ENCODE measurements at places on chromosomes 16 and 17.
A peak's percentile ranks its signal among the peaks of the same experiment; 100 is the strongest.

GRCh38 chr17:80441133-80441578 lies 26.2 kb downstream of the ENDOV start:
- DNase-seq = peak; percentile 49

DNA sequence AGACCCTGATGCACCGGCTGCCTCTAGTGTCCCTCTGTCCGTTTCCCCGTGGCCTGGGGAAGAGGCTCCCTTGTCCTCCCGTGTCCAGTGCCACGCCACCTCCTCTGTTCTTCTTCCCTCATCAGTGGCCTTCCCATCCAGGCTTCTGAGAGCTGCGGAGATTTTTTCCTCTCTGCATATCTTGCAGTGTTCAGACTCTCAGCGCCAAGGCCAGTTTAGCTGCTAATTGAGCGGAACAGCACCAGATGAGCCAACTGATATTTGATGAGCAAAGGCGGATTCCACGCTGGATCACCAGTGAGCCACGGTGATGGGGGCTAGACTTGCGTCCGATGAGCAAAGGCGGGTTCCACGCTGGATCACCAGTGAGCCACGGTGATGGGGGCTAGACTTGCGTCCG lies 257.6 kb downstream of the FOXL1 start:
- no peak for DNase-seq

- DNase-seq = no peak
These were observed 17.6 kb upstream of the SP2 start for GRCh38 chr17:47878203-47879027.

DNA sequence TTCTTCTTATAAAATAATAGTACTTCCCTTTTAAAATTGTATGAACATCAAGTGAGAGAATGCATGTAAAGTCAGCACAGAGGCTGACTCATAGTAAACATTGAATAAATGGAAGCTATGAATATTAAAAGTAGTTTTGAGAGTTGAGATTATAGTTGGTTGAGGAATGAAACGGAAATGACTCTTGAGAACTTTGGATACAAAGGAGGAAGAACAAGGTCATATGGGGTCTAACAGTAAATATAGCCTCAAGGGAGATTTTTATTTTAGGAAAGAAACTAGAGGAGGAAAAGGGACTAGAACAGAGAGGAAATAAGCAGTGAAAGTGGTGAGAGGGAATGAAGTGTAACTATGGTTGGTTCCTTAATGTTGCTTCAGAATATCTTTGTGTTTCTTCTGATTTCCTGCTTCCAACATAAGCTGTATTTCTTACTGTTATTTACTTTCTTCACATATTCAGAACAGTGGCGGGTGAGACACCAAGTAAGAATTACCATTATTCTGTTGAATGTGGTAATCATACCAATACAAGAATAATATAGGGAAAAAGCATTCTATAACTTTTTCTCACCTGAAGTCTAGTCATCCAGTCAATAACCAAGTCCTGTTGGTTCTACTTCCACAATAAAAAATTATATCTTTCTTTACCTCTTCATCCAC lies 165.1 kb downstream of the CHD9 start:
- no peak for DNase-seq

DNA sequence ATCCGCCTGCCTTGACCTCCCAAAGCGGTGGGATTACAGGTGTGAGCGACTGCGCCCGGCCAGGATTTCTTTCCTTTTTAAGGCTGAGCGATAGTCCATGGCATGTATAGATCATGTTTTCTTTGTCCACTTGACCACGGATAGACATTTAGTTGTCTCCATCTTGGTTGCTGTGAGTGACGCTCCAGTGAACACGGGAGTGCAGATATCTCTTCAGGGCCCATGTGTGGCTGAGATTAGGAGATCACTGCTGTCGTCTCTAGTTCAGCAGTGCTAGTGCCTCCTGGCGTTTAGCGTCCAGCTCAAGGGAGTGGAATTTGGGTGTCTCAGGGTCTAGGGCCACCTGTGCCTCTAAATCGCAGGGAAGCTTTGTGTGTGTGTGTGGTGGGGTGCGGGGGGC lies 41.5 kb downstream of the ABCC1 start:
- no peak for DNase-seq

DNA sequence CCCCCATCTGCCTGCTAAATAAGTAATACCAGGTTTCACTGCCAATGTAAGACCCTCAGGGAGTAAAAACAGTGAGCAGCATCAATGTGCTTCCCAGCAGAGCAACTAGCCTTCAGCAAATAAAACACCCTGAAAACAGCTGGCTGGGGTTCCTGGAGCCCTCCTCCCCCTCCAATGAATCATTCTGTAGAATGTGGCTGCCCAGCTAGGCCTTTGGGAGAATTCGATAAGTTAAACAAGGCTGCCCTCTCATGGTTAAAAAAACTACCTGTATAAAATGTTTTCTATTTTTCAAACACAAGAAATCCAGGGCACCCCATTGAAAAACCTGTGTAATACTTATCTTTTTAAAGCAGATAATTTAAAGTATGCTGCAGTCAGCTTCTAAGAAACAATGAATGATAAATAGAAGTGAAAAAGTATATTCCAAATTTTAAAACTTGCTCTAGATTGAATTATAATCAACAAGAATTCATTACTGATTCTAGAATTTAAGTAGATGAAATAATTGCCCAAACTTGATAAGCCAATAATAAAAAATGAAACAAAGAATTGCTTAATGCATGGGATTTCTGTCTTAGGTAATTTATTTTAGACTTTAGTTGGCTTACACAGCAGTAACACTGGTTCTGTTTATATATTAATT lies 9.4 kb upstream of the TOM1L1 start:
- no peak for DNase-seq

DNA sequence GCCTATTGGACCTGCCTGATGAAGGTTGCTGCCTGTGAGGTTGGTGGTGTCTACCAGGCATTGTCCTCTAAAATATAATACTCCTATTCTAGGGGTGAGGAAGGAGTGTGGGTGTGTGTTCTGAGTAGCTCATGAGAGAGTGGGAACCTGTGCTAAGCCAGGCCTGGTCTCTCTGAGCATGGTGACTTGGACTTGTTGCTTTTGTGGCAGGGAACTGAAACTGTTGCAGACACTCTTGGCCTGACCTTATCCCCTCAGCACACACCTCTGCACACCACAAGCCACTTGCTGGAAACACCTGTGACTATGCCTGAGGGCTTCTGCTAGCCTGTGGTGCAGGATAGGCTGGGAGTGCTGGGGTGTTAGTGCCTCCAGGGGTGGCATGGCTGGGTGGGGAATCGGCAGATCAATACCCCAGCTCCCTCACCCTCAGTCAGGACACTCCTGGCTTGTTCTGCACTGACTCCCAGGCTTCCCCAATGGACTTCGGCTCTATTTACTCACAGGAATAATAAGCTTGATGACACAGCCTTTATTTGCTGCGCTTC lies 29.9 kb downstream of the PLCG2 start:
- DNase-seq = no peak

- DNase-seq = no peak
These were observed 25.6 kb downstream of the PIK3R6 start for GRCh38 chr17:8841844-8842243.

GRCh38 chr16:53135329-53135728 lies 80.5 kb downstream of the CHD9 start:
- no peak for DNase-seq

DNA sequence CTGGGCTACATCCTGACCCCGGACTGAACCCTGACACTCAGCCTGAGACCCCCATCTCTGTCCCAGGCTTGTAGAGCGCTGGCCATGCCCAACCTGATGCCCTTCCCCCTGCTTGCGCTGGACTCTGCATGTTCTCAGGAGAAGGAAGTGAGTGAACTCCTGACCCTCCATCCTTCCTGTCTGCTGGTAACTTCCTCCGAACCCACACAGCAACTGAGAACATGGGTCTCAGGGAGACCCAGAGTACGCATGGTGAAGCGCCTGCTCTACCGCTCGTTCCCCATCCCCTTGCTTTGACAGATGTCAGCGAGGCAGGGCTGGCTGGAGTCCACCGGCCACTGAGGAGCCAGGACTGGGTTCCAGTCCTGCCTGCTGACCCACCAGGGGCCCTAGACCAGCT lies 6.1 kb downstream of the CAMKK1 start:
- DNase-seq = no peak

- no peak for DNase-seq
These were observed 20.2 kb downstream of the TOM1L1 start for GRCh38 chr17:54920819-54921218.

Measured in stimulated activated naive CD4-positive, alpha-beta T cell (primary cell).